ENCODE measurements at places on chromosomes 11 and 22. TPM values are rescaled to one million over a fixed set of nuclear protein-coding genes. Genes with fewer than 3 reads are reported as not detected.

- no peak for DNase-seq
These were observed 61.7 kb downstream of the BRD1 start for GRCh38 chr22:49765951-49766350.

Gene MYO7A
- 7.5 TPM for total RNA-seq

DNA sequence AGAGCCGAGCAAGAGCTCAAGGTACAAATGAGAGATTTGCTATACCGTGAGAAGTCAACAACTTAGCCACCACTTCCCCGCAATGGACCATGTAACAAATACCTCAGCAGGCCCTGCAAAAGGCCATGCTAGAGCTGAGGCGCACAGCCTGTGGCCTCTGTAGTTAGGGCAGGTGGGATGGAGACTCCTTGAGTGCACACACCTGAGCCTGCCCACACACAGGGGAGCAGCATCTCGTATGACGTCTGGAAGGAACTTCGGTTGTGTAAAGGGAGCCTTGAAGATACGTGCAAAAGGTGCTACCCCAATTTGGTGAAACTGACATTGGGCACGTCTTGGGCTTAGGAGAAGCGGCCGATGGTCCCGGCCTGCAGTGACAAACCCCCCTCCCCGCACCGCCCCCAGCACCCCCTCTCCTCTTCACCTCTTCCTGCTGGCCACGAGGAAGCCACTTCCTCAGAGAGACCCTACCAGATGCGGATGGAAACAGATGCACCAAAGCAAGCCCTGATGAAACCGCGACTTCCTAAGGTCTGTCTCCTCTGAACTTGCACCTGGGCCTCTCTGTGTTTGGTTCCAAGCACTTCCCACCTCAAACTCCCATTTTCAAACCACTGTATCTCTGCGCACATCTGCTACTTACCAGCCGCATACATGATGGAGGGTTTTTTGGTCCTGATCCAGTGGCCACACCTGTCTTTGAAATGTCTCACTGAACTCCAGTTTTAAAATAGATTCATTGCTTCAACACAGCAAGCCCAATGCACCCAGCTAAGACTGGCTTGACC is 10.6 kb downstream of the CDPF1 start:
- DNase-seq: no peak

Gene TYR
- not detected for total RNA-seq

GRCh38 chr22:32020117-32020516 is 22.9 kb upstream of the SLC5A1 start:
- no peak for DNase-seq

DNA sequence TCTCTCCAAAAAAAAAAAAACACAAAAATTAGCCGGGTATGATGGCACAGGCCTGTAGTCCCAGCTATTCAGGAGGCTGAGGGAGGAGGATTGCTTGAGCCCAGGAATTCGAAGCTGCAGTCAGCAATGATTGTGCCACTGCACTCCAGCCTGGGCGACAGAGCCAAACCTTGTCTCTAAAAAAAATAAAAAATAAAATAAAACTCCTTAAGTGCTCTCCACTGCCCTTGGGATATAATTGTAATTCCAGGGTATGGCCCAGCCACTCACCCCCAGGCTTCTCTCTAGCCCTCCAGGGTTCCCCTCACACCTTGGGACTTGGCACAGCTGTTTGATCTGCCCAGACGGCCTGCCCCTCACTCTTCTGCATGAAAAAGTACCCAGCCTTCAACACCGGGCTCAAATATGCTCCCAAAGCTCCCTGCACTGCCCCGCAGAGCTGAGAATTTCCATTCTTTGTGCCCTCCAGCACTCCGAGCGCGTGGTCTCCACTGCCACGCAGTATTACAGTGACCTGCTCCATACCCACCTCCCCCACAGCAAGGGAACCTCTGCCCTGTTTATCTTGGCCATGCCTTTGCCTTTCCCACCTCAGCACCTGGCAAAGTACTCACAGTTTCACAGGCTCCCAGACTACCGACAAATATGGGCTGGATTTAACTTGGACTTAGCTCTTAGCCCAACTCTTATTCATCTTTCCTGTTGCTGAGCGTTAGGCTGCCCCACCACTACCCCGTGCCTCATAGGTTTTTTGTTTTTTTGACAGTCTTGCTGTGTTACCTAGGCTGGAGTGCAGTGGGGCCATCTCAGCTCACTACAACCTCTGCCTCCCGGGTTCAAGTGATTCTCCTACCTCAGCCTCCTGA is 7.6 kb upstream of the FTH1 start:
- no peak for DNase-seq

- no peak for DNase-seq
These were observed 785.6 kb downstream of the BRD1 start for GRCh38 chr22:49042066-49042465.

- DNase-seq: no peak
These were observed 57.0 kb downstream of the PRCP start for GRCh38 chr11:82843057-82843795.

Gene SMIM35
- not detected for total RNA-seq

Gene OR5M10
- total RNA-seq: not detected

Gene MRGPRF
- 12.4 TPM for total RNA-seq

Data from left cardiac atrium (tissue), 4 donors.